Fibroblast of lung (primary cell): ENCODE measurements at places on chromosomes 5 and 9.

GRCh38 chr5:125196481-125197111, 450.2 kb upstream of the ZNF608 start:
- DNase-seq: peak; percentile 52

- no peak for DNase-seq
Measured at GRCh38 chr9:33124751-33125381, 42.3 kb downstream of the B4GALT1 start.

GRCh38 chr5:3601061-3601710, 5.6 kb downstream of the IRX1 start:
- DNase-seq: peak; percentile 38

DNA sequence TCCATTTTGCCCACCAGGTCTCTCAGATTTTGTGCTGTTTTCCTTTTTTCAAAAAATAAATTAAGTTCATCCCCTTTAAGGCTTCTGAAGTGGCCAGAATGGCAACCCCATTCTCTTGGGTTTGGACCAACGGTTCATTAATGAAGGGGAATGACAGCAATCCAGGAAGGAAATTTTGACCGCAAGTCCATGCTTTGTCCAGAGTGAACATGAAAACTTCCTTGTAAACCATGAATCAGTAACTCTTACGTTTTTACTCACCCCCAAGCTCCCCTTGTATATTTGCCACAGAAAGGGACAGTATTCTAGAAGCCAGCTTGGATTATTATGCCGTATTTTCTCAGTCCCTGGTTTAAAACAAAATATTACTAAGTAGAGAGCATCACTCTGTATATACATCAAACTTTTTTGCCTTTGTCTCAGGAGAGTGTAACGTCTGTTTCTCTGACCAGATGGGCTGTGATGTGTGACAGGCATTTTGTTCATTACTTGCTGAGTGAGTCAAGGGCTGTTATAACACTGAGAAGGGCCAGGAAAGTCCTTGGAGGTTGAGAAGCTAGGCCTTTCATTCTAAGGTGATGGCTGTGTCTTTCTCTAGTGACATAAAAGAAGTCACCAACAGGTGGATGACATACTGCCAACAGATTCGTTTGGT, 148.2 kb downstream of the SMARCA2 start:
- no peak for DNase-seq

DNA sequence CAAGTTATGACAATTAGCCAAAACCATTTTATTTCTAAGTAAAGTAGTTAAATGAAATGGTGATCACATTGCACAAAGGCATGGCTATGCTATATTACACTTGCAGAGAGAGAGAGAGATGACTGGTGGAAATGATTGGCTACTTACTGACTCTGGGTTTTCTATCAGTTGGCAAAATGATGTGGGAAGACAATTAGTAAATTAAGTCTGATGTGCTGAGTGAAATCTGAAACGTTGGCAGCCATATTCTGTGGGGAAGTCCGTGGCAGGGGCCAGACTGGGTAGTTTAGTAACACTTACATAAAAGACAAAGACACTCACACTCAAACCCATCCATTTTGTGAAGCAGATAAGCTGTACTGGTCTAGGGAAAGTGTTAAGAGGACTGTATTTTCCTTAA, 61.6 kb downstream of the ANXA1 start:
- no peak for DNase-seq

DNA sequence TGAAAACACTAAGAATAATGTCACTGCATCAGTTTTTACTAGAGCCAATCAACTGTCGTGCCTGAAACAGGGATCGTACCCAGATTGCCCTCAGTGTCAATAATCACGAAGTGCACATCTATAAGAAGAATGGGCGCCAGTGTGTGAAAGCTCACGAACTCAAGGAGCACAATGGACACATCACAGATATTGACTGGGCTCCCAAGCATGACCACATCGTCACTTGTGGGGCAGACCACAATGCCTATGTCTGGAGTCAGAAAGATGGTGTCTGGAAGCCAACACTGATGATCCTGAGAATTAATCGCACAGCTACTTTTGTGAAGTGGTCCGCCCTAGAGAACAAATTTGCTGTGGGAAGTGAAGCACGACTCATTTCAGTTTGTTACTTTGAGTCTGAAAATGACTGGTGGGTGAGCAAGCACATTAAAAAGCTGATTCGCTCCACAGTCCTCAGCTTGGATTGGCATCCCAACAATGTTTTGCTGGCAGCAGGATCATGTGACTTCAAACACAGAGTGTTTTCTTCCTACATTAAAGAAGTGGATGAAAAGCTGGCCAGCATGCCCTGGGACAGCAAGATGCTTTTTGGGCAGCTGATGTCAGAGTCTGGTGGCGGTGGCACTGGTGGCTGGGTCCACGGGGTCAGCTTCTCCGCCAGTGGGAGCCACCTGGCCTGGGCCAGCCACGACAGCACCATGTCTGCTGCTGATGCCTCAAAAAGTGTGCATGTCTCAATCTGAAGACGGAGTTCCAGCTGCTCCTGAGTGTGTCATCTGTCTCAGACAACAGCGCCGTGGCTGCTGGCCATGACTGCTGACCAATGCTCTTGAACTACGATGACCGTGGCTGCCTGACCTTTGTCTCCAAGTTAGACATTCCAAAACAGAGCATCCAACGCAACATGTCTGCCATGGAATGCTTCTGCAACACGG, 32.2 kb downstream of the NSA2 start:
- DNase-seq: peak; percentile 46

DNA sequence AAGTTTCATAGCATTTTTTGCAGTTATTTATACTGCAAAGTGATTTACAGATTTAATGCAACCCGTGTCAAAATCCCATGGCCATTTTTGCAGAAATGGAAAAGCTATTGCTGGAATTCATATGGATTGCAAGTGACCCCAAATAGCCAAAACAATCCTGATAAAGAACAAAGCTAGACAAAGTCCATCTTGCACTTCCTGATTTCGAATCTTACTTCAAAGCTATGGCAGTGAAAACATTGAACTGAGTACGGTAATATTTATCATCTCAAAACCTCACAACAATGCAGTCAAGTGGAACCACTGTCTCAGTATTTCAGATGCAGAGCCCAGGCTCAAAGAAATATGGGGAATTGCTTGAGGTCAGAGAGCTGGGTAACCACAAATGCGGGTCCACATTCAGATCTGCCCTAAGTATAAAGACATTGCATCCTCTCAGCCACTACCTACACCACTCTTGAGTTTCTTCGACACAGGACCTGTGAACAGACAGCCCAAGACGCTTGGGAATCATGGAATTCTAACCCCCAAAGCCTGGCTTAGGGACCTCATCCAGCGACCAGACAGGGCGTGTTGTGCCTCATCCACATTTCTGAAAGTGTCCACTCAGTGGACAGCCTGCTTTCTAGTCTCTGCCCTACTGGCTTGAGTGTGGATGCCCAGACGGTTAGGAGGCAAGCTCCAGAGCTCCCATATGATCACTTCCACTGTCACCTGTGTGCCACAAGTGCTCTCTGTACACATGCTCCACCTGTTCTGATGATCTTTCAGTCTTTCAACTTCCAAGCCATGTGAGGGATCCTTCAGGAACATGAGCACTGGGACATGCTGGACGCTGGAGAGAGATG, 39.3 kb upstream of the KCNIP1 start:
- DNase-seq: no peak

- no peak for DNase-seq
Measured at GRCh38 chr5:134604908-134605307, 27.7 kb downstream of the SAR1B start.

DNA sequence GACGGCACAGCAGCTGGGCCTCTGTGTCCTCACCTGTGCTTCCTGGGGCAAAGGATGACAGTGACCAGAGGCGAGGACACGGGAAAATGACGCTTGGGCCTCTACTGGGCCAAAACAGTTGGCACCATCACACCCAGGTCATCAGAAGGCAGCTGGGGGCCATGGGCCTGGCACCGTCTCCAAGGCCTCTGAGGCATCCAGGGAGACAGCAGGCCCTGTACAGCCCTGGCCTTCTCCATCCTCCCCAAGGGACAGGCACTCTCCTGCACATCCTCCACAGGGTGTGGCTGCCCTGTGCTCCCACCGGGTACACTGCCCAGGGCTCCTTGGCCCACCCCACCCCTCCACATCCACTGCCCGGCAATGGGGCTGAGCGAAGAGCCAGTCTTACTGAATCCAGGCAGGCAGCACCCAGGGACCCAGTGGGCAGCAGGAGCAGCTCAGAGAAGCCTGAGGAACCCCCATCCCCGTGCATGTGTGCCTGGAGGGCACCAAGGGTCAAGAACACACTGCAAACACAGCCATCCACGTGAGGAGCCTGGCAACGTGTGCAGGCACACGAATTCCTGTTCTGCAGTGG, 4.0 kb downstream of the LPCAT1 start:
- DNase-seq: no peak

DNA sequence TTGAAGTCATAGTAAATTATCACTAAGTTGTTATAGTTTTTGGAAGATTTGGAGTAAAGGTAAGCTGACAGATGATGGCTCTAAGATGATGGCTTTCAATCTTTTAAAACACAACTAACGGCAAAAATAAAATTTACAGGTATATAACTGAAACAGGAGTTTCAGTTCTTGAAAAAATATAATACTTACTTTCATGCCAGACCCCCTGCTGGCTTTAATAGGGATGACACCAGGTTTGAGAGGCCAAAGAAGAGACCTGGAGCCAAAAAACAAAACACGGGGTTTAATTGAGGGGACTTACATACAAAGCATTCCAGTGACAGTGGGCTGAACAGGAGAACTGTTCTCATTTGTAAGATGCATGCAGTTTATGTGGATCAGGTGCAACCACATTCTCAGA, 301.7 kb upstream of the PCSK5 start:
- no peak for DNase-seq

DNA sequence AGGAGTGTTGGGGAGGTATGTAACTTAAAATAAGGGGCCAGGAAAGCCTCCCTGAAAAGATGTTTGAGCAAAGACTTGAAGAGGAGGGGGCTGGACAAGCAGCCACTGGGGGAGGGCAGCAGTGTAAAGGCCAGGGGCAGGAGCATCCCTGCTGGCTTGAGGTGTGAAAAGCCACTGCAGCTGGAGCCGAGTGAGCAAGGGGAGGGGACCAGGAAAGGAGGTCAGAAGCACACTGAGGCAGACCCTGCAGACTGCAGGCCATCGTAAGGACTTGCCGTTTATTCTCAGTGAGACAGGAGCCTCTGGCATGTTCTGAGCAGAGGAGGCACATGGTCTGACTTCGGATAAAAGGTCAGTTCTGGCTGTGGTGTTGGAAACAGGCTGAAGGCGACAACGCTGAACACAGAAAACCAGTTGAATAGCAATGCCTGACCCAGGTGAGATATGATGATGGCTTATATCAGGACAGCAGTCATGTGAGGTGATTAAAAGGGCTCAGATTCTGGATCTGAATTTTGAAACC, 10.2 kb upstream of the ERGIC1 start:
- DNase-seq: no peak

DNA sequence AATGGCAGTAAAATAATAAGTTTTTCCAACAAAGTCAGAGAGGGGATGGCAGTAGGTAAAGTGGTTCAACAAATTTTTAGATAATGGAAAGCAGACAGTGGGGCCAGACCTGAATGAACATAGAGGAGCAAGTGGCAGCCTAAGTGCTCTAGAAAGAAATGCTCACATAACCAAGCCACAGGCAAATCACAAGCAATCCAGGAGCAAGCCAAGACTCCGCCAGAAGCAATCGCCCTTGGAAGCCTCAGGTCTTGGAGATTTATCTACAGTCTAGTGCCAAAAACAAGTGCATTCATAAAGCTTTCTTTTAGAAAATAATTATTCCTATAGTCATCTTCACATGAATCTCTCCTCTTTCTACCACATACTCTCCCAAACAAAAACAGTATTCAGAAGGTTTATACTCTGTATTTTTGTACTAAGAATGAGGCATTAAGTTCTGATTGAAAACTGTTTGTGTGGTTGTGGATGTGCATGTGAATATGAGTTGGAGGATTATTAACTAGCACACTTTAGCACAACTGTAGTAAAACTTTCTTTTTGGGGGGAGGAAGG, 375.5 kb downstream of the CDH9 start:
- DNase-seq: no peak

DNA sequence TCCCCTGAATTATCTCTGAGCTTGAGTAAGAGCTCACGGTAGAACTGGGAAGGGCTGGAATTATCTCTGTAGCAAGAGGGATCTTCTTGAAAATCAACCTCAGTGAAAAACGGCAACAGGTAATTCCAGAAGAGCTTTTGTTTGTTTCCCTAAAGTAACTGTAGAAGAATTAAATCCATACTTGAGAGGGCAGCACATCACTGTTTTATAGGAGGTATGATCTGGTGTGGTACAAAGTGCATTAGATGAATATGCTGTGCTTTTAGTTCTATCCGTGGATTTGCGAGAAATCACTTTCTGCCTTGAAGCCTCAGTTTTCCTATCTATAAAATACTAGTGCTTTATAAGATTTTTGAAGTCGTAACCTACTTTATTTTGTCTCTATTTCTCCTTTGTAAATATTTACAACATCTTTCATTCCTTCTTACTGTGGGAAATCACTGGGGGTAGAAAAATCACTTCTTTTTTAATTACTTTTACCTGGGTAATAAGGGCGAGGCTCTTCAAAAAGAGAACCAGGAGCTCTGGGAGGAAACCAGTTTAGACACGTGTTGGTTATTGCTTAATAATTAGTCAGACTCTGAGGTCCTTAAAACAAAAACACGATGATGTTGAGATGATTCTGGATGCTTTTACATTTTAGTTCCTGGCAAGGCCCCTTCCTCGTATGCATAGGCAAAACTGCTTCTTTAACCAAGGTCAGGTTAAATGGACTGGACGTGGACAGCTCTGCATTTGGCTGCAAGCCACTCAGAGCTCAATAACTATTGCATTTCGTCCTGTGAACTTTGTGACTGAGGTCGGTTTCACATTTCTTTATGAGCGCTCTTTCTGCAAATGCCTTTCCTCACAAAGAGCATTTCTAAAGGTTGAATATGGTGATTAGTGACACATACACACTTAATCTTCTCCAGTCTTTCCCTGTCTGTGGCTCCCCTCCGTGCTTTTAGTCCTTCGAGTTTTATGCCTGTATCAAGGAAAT, 376.1 kb downstream of the BRINP1 start:
- DNase-seq: peak; percentile 52

- peak; percentile 60 for DNase-seq
Measured at GRCh38 chr5:68251804-68252522, 36.4 kb downstream of the PIK3R1 start.

GRCh38 chr9:127307802-127308201, 43.2 kb downstream of the GARNL3 start:
- DNase-seq: no peak
